Occipital lobe (tissue), 3 donors: ENCODE measurements at places on chromosomes 16 and 17.

DNA sequence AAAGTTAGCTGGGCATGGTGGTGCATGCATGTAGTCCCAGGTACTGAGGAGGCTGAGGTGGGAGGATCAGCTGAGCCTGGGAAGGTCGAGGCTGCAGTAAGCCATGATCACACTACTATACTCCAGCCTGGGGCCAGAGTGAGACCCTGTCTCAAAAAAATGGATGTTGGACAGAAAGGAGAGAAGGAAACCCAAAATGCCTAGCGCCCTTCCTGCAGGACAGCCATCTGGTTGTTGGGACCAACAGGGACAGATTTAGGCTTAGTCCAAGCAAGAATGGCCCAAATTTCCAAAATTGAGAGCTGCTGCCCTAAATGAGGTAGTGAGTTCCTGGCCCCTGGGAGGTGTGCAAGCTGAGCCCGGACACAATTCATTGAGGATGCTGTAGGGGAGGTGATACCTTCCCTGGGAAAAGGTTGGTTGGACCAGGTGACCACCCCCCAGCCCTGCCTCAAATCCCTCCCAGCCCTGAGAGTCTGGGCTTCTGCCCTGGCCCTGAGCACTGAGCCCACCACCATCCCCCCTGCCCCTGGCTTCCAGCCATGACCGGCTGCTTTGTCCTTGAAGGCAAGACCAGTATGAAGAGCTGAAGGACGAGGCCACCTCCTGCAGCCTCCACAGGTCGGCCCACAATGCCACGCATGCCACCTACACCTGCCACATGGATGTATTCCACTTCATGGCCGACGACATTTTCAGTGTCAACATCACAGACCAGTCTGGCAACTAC, 35.1 kb downstream of the IL21R start:
- no peak for DNase-seq

GRCh38 chr17:50259477-50260324, 14.6 kb upstream of the TMEM92 start:
- DNase-seq = no peak

GRCh38 chr16:2529061-2529931, 1.9 kb downstream of the CEMP1 start:
- DNase-seq = no peak

GRCh38 chr16:50751528-50751927, 9.6 kb downstream of the CYLD start:
- DNase-seq = no peak

- DNase-seq = no peak
These were observed 11.0 kb upstream of the NFATC3 start for GRCh38 chr16:68073902-68074760.
